Spleen (tissue), 13 donors: ENCODE measurements at places on chromosomes 12 and 14. TPM values are rescaled to one million over a fixed set of nuclear protein-coding genes. Genes with fewer than 3 reads are reported as not detected.

- no peaks in the 10 kb centered on the region for H3K36me3 ChIP-seq
- H3K4me3 ChIP-seq: no peak overlapping the region
- DNase-seq: no peak
- no peaks in the 10 kb centered on the region for H3K4me1 ChIP-seq
- no peaks in the 10 kb centered on the region for H3K27me3 ChIP-seq
- H3K27ac ChIP-seq: no peak overlapping the region
These were observed 301.4 kb downstream of the BMP4 start for GRCh38 chr14:53655080-53655785.

The MDP1 gene
- total RNA-seq: 25.5 TPM

DNA sequence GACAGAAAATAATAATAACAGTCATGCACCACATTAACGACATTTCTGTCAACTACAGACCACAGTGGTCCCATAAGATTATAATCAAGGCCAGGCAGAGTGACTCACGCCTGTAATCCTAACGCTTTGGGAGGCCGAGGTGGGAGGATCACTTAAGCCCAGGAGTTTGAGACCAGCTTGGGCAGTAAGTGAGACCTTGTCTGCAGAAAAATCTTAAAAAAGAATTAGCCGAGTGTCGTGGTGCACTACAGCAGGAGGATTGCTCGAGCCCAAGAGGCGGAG is 8.6 kb downstream of the NAB2 start:
- no peaks in the 10 kb centered on the region for H3K36me3 ChIP-seq
- peaks cover 35% of the 10 kb centered on the region for H3K4me1 ChIP-seq
- no peak for DNase-seq
- no peak overlapping the region for H3K4me3 ChIP-seq
- H3K27ac ChIP-seq: no peak overlapping the region
- H3K27me3 ChIP-seq: no peaks in the 10 kb centered on the region

The SYNDIG1L gene
- total RNA-seq: 0.18 TPM
